Stimulated activated CD4-positive, alpha-beta T cell treated with anti-CD3 and anti-CD28 coated beads, Interleukin-2, amount 100 ng/mL, for 48 hours (primary cell): ENCODE measurements at places on chromosomes 1 and 21.

GRCh38 chr1:205293350-205294074 lies 28.0 kb downstream of the NUAK2 start:
- DNase-seq: no peak

DNA sequence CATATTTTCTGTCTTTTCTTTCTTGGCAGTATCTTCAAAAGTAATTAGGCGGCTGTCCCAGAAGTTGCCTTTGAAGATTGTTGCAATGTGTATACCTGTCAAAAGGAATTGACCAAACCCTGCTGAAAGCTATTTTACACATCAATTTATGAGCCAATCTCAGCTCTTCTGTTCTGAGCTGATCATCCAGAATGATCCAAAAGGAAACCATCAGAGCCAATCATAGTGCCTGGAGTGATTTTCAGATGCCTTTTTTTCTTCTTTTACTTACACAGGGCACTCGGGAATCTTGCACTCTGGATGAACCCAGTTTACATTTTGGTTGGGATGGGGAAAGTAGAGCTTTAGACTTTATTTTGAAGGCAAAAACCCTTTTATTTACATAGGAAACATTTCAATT lies 21.8 kb upstream of the APOBEC4 start:
- DNase-seq: no peak

DNA sequence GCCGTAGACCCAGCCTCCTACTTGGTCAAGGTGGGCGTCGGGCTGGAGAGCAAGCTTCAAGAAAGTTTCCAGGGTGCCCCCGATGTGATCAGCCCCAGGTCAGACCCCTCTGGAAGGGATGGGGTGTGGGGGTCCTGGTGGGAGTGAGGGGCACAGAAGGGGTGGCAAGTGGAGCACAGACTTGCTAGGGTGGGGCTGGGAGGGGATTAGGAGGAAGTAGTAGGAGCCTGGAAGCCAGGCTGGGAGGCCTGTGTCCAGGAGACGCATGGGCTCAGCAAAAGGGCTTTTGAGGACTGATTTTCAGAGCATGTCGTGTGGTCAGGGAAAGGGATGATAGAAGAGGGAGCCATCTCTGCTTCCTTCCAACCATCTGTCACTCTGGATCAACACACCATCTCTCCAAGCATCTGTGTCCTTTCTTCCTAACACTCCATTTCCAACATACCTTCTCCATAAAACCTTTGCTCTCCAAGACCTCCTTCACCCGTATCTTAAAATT lies 8.5 kb downstream of the TRIM46 start:
- no peak for DNase-seq

GRCh38 chr1:233738850-233739249 lies 124.9 kb downstream of the KCNK1 start:
- DNase-seq: no peak

DNA sequence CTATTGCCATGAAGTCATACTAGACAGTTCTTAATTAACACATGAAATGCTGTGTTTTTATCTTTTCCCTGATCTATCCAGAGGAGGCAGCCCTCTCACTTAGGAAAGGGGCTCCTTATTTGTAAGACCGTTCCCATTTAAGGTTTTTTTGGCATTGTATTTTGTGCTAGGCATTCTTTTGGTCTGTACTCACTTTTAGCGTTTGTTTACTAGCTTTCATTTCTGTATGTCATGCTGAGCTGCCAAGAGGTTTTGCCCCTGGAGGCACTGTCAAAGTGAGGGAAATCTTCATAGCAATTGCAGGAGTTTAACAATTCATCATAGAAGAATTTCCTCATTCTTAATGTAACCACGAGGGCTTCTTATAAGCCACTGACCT lies 59.5 kb downstream of the MTR start:
- no peak for DNase-seq
